Stimulated activated CD4-positive, alpha-beta T cell treated with anti-CD3 and anti-CD28 coated beads, Interleukin-12 subunit alpha, Interleukin-12 subunit beta, amount 100 ng/mL, for 48 hours (primary cell): ENCODE measurements at places on chromosomes 6 and 20.

DNA sequence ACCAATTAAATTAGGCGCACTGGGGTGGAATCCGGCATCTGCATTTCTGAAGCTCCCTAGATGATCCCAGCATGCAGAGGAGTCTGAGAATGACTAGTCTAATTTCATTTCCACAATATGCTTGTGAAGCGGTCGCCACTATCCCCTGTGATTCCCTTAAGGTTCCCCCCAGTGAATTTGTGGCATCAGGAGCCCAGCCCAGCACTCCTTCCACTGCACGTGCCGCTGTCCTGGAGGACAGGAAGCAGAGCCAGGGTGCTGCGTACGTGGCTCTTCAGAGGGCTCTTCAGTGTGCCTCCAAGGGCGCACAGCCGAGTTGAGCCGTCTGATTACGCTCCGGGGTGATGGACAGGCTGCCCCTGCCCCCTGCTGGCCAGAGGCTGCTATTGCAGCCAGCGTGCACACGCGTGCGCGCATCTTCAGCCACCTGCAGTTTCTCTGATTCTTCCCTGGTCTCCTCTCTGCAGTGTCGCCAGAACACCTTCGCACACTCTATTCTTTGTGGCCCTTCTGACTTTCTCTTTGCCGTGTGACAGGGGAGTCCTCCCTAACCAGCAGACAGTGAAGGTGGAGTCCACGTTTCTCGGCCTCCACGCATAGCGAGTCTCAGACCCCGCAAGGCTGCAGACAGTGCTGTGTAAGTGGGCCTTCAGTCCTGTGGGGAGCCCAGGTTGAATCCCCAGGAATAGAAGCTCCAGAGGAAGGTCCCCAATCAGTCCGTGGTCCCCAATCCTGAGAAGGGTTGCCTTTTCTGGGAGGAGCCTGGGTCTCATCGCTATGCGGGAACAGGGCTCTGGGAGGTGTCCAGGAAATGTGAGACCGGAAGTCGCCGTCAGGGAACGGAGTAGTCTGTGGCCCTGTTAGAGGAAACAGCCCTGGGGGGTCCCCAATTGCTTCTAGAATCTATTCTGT, 16.5 kb upstream of the NCR2 start:
- DNase-seq = peak; percentile 76

DNA sequence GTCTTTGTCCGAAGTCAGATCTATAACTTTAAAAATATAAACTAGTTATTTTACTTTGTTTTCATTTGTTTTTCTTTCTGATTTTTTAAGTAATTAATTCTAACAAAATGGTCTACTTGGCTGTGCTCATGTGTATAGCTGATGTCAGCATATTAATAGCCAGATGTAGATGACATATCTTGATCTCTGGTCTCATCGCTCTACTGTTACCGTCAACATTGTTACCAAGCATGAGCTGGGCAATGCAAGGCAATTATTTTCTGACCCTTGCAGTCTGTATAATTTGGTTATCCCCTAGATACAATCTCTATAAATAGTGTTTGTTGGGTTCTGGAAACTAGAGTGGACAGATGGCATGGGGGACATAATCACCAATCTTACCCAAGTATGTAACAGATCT, 151.6 kb upstream of the PTPRK start:
- no peak for DNase-seq

GRCh38 chr20:1334761-1335160, 5.8 kb upstream of the SDCBP2 start:
- DNase-seq = no peak

GRCh38 chr6:148218542-148219258, 123.9 kb upstream of the SASH1 start:
- DNase-seq = no peak

- DNase-seq = no peak
These were observed 40.4 kb upstream of the POPDC3 start for GRCh38 chr6:105220186-105220585.

GRCh38 chr6:89204096-89204495, 13.1 kb downstream of the GABRR1 start:
- DNase-seq = no peak

DNA sequence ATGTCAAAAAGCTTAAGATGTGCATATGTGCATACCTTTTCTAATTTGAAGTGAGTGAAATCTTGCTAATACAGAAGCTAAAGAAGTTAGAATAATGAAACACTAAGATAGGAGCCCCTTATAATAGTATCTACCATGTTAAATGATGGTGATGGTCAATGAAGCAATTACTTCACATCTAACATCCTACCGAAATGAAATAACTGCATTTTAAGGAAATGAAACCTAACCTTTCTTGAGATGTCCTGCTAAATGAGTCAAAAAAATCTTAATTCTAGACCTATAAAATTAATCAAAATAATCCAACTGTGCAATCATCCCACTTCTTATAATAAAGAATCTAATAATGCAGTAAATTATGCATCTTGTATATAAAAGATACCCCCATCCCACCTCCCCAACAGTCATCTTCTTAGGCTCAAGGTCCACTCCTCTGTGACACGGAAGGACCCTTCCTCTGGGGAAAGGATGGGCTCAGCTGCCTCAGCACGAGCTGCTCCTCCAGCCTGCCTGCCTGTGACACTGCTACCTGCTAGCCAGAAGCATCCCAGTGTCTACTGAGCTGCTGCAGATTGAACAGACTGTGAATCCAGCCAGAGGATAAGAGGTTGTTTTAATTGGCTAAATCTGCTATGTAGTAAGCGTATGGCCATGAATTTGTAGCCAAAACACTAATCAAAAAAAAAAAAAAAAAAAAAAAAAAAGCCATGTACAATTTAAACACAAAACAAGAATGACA, 129.6 kb upstream of the BEND3 start:
- DNase-seq = no peak

GRCh38 chr6:26311385-26312095, 53.5 kb upstream of the BTN3A2 start:
- no peak for DNase-seq

- DNase-seq = no peak
These were observed 74.3 kb upstream of the EMILIN3 start for GRCh38 chr20:41440882-41441281.

GRCh38 chr6:150969901-150970300, 104.4 kb downstream of the MTHFD1L start:
- DNase-seq = no peak

- DNase-seq = no peak
These were observed 19.9 kb upstream of the MUC21 start for GRCh38 chr6:30963641-30964040.

GRCh38 chr20:266596-267562, 9.4 kb downstream of the DEFB132 start:
- DNase-seq = peak; percentile 87

DNA sequence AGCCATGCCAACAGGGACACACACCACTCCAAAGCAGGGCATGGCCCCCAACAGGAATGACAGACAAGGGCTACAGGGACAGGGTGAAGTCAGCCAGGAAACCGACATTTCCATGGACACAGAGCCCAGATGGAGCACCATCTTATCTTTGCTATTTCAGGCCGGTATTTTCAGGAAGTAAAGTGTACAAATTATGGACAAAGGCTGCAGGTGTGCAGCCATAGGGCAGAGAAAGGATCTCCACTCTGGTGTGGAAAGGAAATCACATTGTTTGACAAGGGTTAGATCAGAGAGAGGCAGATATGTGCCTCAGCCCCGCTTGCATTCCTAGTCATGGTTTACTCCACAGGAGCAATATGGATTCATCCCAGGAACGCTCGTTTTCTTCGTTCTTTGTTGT, 81.7 kb upstream of the SLC22A23 start:
- no peak for DNase-seq

DNA sequence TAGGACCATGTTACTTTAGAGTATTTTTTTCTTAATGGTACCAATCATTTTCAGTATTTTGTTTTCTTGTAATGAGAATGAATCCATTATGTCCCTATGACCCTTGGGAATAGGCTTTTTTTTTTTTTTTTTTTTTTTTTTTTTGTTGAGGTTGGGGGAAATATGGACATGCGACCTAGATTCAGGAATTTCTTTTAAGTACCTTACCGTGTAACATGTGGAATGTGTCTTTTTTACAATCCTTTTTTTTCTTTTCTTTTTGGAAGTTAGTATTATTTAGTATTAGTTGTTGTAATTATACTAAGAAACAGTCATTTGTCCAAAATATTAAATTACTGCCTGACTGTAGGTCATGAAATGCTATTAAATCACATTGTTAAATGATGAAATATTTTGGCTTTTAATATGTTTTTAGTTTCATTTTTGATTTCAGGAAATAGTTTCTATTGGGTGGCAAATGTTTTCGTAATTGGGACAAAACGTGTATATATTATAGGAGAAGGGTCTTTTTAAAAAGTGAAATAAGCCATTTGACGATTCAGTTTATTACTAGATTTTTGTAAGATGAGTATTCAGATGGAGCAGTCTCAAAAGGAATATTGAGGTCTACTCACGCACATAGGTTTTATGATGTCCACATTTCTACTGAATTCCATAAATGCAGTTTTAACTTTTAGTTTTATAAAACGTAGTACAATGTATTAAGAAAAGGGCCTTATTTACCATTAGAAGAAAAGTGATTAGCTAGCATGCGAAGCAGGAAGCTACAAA, 4.9 kb downstream of the ARID1B start:
- DNase-seq = no peak

DNA sequence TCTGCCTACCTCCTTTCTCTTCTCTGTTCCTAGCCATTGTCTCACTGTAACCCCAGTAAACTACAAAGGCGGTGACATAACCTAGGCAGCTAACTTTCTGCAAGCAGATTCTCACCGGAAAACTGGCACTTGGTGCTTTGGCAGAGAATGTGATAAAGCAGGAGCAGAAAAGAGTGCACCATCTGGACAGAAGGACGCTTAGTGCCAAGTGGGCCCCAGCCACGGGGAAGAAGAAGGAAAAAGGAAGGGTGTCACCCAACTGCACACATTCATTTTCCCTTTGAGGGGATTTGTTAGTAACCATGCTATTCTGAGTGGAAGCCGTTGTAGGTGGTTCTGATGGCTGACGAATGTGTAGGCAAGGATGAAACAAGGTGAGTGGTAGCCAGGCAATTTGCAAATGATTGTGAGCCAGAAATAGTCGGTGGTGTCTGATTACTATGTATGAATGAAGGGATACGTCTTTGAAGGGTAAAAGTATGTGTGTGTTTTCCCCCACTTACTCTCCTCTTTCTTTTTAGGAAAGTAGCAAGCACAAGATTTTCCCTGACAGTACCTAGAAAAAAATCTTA, 148.3 kb upstream of the STXBP5 start:
- no peak for DNase-seq

DNA sequence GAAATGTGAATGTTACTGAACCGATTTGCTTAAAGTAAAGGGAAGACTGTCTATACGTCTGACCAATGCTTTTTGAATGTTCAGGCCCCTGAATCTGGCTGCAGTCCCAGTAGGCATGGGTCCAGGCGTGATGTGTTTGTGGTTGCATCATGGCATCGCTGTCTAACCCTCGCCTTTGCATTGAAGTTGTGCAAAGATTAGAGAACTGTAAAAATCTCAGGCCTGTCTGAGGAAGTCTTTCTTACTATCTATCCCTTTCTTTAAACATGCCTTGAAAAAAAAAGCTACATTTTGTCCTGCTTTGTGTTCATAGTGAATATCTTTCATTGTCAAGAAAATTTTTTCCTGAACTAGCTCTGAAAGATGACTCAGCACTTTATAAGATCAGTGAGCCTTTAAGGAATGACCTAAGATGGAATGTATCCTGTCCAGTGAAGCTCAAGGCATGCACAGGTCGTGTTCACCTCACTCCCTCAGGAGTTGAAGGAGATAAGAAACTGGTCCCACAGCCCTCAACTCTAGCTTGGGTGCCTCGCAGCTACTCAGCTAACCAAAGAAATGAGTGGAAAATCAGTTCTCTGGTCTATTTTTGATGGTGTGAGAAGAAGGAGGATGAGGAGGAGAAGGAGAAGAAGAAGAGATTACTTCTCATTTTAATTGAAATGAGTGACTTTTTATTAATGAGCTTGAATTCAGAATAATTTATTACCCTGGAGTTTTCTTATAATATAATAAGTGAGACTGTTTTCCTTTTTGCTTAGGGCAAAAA, 48.6 kb downstream of the TPD52L1 start:
- DNase-seq = no peak

DNA sequence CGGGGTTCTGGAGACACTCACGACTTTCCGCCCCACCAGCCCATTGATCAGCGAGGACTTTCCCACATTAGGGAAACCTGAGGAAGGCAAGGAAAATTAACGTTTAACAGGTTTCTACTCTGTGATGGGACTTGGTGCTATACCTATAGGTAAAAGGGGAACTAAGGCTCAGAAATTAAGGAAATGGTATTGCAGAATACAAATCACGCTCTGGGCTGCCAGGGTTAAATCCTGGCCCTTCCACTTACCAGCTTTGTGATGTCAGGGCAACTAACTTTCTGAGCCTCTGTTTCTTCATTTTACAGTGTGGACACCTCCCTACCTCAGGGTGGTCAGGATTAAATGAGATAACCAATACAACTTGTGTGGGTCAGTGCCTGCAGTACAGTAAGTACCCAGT, 8.8 kb downstream of the GNL1 start:
- no peak for DNase-seq
